NCI-H1436 treated with DMSO at 0.1 percent for 48 hours (cell line): ENCODE measurements at places on chromosomes 2 and 18.

DNA sequence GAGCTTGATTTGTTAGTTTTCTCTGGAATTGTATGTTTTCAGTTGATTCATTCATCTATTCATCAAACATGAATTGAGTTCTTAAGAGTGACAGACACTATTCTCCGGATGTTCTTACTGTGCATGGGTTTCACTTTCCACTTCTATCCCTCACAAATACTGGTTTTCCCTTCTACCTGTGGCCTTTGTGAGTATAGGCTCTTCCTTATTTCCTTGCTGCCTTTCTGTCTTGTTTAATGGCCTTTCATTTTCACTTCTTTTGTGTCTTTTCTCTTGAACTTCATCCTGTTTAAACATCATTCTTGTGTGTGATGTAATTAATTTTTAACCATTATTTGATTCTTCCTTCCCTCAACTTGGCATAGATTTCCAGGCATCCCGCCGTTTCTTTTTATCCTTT, 90.7 kb downstream of the CRIM1 start:
- no peak for DNase-seq

DNA sequence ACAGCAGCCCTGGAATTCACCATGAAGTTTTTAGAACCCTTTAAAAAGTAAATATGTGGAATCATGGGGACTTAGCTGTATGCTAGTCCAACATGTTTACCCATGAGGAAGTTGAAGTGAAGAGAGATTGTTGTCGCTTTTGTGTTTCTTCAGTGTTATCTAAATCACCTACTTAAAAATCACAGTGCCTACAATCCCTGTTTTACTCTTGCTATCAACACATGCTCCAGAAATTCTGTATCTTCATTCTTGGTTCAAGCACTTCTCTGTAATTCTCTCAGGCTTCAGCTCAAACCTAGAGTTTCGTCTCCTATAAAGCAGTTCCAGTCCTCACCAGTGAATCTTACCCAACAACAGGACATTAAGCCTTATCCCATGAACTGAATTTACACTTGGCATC, 30.5 kb upstream of the CHMP1B start:
- DNase-seq = no peak

DNA sequence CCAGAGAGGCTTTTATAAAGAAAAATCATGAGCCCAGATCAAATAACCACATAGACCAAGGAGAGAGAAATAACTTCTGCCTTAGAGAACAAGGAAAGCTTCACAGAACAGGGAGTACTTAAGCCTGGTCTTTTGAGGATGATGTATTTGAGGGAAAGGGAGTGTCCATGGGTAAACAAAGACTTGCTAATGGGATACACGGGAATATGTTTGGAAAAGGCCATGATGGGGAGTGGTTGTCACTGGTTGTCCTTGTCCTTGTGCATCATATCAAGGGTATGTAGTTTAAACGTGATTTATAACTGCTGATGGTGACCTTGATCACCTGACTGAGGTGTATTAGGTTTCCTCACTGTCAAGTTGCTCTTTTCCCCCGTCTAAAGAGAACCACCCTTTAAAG, 169.9 kb downstream of the FAM210A start:
- no peak for DNase-seq

GRCh38 chr2:201933792-201934237, 99.8 kb upstream of the FZD7 start:
- DNase-seq = no peak

GRCh38 chr2:159298967-159299366, 12.5 kb upstream of the WDSUB1 start:
- no peak for DNase-seq

- no peak for DNase-seq
These were observed 8.4 kb downstream of the DSEL start for GRCh38 chr18:67508146-67508545.

- DNase-seq = no peak
These were observed 464 bp downstream of the COL4A4 start for GRCh38 chr2:227163485-227163997.
